ENCODE measurements at places on chromosomes 7 and 10.

GRCh38 chr10:58930500-58930899, 245.9 kb upstream of the PHYHIPL start:
- DNase-seq = no peak

DNA sequence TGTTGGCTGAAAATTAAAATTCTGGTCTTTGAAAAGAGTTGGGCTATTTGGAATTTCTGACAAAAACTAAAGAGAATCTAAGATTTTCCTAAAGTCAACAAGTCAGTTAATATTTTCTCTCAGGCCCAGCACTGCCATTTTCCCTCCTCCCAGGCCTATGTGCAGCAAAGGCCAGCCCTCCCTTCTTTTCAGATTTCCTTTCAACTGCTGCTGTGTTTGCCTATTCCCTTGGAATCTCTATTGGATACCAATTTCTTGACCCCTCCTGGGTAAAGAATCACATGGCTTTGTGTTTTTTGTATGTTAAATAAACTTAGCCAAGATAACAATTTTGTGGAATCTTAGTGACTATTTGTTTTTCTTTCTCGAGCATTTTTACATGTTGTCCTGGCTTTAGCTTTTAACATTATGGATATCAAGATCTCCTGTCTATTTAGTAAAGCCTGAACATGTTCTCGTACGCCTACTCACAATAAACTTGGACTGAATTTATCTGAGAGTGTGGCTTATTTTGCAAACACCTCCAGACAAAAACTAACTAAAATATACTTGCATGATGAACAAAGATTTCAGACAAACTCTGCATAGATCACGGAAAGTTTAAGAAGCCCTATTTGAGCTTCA, 19.9 kb downstream of the MACC1 start:
- DNase-seq = no peak

DNA sequence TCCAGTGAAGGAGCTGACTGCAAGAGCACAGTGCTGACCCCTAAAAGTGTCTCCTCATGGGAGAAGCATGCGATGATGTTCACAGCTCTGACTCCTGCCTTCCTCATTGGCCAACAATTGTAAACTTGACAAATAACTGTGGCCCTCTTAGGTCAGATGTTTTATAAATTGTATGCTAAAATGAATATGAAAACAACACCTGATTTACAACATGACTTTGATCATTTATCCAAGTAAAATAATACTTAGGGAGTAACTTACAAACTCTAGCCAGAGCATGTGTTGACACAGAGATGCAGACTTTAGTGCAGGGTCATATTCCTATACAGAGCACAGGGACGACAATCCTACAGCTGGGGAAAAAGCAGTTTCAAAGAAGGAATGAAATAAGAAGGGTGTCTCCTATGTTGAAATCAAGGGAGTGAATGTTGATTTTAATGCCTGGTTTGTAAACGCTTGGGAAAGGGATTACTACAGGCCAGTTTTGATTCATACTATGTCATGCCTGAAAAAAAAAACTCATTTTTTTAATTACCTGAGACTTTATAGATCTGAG, 391.4 kb upstream of the AKR1E2 start:
- no peak for DNase-seq

GRCh38 chr7:106883456-106884026, 18.5 kb downstream of the PIK3CG start:
- no peak for DNase-seq

DNA sequence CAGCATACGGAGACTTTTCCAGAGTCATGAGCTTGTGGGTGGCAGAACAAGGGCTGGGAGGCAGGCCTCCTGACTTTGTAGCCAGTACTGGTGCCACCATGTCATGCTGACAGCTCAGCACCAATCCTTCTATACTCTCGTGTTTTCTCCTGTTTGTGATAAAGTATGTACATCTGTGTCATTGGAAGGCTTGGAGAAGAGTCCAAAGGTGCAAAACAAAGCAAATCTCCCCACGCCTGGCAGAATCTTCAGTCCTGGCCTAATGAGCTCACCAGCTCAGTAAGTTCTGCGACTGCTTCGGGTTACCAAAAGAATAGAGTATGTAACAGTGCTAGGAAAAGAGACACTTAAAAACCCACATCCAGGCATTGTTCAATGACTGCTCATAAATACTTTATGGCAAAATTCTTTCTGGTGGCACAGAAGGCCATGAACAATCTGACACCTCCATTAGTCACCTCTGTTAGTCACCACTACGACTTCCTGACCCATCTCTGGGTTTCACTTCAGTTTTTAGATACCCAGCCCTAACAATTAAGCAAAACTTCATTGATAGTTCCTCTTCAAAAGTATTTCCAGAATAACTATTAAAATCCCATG, 24.5 kb downstream of the STEAP1 start:
- no peak for DNase-seq

- DNase-seq = no peak
These were observed 59.3 kb downstream of the ATXN7L1 start for GRCh38 chr7:105816954-105817615.

DNA sequence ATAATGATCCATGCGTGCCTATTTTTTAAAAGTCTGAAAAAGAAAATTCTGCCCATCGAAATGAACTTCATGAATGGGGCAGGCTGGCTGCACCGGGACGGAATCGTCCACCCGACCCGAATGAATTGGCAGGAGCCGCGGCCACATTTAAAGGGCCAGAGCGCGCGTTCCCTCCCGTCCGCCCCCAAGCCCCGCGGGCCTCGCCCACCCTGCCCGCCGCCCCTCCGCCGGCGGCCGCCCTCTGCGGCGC, 319 bp upstream of the GATA3 start:
- no peak for DNase-seq

GRCh38 chr7:128168667-128169210, 72.3 kb upstream of the LEP start:
- no peak for DNase-seq

GRCh38 chr7:94912085-94912484, 4.7 kb downstream of the PPP1R9A start:
- DNase-seq = no peak

DNA sequence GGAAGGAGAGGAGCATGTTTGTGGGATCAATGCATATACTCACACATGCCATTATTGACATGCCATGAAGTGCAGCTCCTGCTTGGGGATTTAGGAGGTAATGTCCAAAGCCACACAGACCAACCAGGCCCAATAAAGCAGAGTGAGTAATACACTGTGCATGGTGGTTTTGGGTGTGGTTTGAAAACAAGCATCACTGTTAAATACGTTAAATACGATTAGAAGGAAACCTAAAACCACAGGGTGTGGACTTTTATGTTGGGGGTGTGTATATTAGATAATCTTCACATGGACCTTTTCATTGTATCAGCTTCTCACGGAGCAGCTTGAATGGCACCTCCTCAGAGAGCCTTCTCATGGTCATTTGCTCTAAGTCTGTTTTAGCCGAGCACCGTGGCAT, 10.4 kb upstream of the EIF3A start:
- DNase-seq = no peak

DNA sequence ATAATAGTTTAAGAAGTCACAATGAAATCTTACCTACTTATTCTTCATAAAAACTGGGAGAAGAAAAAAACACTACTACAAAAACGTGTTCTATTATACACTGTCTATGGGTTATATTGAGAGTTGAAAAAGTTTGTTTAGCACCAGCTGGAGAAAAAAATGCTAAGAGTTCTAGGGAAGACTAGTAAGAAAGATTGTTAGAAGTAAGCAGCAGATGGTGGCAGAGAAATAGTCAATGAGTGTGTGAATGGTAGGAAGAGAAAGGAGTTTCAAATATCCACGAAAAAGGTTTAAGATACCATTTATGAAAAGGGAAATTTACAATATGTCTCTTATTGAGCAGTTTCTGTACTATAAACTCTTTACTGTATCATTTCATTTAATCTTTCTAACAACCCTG, 124.7 kb downstream of the NRBF2 start:
- DNase-seq = no peak

GRCh38 chr10:22010539-22010938, 7.0 kb upstream of the DNAJC1 start:
- no peak for DNase-seq

DNA sequence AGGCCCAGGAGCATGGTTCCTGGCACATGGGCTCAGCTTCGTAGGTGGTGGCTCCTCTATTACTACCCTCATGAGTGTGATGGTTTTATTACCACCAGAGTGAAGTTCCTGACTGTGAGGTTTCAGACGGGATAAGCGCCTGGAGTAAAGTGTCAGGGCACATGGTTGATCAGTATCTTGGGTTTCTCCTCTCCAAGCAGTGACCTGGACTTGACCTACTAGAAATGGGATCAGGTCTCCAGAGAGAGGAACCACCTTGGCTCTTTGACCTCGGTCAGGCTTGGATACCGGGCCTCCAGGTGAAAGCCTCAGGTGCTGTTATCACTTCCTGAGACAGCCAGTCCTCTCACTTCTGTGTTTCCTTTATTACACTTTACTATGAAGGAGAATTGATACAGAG, 67.7 kb downstream of the GRK5 start:
- no peak for DNase-seq

- DNase-seq = no peak
These were observed 42.4 kb downstream of the TBATA start for GRCh38 chr10:70742537-70743429.

- DNase-seq = no peak
These were observed 284.9 kb upstream of the AOAH start for GRCh38 chr7:37009125-37009675.

- peak; percentile 5 for DNase-seq
These were observed 112.9 kb downstream of the VIPR2 start for GRCh38 chr7:159031750-159032149.

- no peak for DNase-seq
These were observed 127.8 kb downstream of the CUX1 start for GRCh38 chr7:101945034-101945758.

DNA sequence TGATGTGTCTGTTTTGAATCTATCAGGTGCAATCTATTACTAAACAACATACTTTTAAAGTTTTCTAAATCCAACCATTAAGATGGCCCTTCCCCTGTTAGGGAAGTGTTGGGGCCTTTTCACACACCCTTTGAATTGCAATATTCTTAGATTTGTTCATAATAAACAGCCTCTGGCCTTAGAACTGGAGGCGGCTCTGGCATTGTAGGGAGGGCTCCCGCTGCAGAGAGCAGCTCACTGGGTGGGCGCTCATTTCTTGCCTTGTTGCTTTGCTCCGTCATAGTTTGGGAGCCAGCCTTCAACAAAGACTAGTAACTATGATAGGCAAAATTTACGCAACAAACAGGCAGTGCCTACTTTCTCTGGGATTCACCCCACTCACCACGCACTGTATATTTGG, 4.2 kb upstream of the HOXA10 start:
- DNase-seq = peak; percentile 1

GRCh38 chr7:140062118-140062527, 628 bp downstream of the PARP12 start:
- DNase-seq = peak; percentile 40

GRCh38 chr10:130038019-130038555, 72.5 kb downstream of the C10orf143 start:
- DNase-seq = no peak

DNA sequence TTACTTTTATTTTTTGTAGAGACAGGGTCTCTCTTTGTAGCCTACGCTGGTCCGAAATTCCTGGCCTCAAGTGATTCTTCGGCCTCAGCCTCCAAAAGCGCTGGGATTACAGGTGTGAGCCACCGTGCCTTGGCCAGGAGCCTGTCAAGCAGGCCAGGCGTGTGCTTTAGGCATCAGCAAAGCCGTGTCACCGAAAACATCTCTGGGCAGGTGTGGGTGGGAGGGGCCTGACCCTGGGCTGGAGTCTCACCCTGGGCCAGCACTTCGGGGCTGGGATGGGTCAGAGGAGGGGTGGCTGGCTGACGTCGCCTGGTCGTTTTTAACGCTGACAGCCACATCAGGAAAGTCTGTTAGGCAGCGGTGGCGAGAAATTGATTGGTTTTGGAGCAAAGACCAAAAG, 80.9 kb downstream of the UNCX start:
- DNase-seq = no peak

GRCh38 chr7:135275971-135276580, 42.4 kb downstream of the STRA8 start:
- no peak for DNase-seq

- DNase-seq = peak; percentile 67
These were observed 538 bp downstream of the AHCYL2 start for GRCh38 chr7:129225206-129225930.

DNA sequence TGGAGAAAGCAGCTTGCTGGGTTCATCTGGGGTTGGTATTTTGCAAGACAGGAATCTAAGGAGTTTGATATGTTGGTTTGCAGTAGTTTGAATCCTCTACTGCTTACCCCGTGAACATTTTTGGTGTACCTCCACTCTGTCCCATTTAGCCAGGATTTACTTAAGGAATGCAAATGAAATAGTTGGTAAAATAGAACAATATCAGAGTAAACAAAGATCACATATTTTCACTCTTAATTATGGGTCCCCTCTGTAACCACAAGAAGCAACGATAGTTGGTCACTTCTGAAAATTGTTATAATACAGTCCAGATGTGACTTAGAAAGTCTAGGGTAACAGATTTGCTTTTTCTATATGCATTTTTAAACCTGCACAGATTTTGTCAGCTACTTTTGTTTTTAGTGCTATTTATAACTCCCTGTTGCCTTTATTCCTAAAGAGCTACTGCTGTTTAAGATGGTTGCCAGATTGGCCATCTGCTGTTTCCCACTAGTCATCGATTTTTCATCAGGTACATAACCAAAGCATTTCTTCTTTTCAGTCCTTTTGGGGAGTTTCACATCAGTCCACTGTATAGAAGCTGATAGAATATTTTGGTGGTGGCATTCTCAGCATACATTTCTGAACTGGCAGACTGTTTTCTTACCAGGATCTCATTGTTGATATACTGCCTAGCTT, 37.6 kb downstream of the MAPK8 start:
- no peak for DNase-seq

- DNase-seq = no peak
These were observed 14.0 kb downstream of the CYP3A7 start for GRCh38 chr7:99720800-99721595.

DNA sequence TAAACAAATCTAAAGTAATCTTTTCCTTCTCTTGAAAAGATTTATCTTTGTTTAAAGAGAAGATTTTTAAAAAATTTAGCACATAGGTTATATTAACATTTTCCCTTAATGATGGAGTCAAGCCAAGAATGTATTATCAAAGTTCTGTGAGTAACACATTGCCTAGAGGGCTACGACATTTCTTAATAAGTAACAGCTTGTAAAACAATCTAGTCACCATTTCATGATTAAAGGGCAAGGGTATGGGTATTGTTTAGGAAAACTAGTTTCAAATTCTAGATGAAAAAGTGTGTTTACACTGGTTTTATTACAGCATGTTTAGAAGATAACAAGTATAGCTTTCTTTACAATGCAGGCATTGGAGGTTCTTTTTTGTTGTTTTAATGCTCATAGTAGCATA, 28.6 kb upstream of the LAMB4 start:
- no peak for DNase-seq

- no peak for DNase-seq
These were observed 9.5 kb upstream of the C10orf95 start for GRCh38 chr10:102460836-102461186.
